ENCODE measurements at places on chromosomes 12 and 14. TPM values are rescaled to one million over a fixed set of nuclear protein-coding genes. Genes with fewer than 3 reads are reported as not detected.

DNA sequence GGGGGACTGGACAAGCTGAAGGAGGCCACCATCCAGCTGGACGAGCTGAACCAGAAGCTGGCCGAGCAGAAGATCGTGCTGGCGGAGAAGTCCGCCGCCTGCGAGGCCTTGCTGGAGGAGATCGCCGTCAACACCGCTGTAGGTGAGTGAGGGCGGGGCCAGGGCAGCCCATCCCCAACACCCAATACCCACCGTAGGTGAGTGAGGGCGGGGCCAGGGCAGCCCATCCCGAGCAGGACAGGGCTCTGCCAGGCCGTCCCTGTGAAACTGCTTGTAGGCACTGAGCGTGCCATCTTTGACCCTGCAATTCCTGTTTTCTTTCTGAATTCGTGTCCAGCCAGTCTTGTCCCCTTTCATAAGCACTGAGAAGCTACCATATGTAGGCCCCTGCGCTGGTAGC is 74.0 kb downstream of the CCDC92 start:
- peak; percentile 81 for DNase-seq

The PROX2 gene
- not detected for total RNA-seq

- DNase-seq = no peak
These were observed 1.9 kb downstream of the RNASE7 start for GRCh38 chr14:21043974-21044618.

GRCh38 chr14:51604073-51604472 is 47.6 kb upstream of the FRMD6 start:
- DNase-seq = no peak

The TAPBPL gene
- 1.4 TPM for total RNA-seq

- DNase-seq = no peak
These were observed 38.7 kb upstream of the NOVA1 start for GRCh38 chr14:26636561-26636960.

- no peak for DNase-seq
These were observed 472.8 kb upstream of the PRICKLE1 start for GRCh38 chr12:43062201-43062895.

The E2F7 gene
- total RNA-seq = 24.5 TPM

DNA sequence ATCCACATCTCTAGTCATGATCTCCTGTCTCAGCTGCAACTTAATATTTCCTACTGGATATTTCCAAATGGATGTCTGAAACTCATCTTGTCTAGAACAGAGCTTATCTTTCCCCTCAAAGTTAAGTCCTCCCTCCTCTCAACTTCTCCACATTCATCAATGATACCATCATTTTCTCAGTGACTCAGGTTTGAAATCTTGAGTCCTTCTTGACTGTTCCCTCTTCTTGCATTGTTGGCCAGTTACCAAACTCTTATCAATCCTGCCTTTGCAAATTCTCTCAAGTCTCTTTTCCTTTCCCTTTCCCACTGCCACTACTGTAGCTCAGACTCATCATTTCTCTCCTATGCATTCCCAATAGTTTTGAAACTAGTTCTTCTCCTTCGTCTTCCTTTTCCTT is 14.3 kb upstream of the CHURC1 start:
- DNase-seq = no peak

GRCh38 chr14:73526036-73526984 is 10.6 kb upstream of the ACOT1 start:
- no peak for DNase-seq

DNA sequence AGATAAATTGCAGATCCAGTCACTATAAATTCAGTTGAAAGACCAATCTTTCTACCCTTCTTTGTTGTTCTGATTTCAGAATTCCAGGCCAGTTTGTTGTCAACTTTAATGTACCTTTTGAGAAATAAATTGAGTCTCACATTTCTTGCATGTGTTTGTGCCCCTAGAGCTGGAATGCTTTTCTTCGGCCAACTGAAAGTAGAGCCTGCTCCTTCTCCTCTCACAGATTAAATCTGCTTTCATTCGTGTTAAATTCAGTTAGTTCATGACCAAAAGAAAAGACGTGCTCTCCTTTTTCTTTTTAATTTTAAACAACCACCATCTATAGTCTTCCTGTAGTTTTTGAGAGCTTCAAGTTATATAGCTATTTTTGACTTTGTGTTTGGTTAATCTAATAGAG is 22.9 kb downstream of the SOCS2 start:
- no peak for DNase-seq

- no peak for DNase-seq
These were observed 61.7 kb upstream of the PTHLH start for GRCh38 chr12:28034271-28034670.

DNA sequence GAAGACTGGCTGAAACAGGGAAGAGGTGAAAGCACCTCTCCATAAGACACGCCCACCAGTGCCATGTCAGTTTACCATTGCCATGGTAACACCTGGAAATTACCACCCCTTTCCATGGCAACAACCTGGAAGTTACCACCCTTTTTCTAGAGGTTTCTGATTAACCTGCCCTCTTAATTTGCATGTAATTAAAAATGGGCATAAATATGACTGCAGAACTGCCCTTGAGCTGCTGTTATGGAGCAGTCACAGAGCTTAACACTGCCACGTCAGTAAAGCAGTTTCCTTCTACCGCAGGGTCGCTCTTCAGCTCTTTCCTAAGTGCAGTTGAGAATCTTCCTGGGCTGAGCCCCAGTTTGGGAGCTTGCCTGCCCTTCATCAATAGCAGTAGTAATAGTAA is 55.2 kb downstream of the RASSF3 start:
- peak; percentile 61 for DNase-seq

- DNase-seq = no peak
These were observed 19.3 kb downstream of the SLC17A8 start for GRCh38 chr12:100376161-100376560.

DNA sequence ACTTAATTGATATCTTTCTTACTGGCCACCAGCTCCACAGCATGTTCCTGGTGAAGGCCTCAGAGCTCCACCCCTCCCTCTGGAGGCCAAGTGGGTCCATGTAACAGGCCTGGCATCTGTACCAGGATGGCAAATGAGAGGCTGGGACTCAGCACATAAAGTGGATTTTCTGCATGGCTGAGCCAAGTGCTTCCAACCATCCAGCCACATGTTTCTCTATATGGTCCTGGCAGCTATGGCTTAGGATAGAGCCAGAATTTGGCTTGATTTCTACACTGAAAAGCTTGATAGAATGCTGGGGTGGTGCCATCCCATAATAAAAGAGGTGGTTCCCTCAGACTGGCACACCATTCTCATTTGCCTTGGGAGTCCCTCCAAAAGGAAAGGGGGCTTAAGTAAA is 94.1 kb downstream of the PAX9 start:
- no peak for DNase-seq

The BDKRB1 gene
- total RNA-seq = not detected

GRCh38 chr12:121806546-121807423 is 3.0 kb downstream of the SETD1B start:
- no peak for DNase-seq

DNA sequence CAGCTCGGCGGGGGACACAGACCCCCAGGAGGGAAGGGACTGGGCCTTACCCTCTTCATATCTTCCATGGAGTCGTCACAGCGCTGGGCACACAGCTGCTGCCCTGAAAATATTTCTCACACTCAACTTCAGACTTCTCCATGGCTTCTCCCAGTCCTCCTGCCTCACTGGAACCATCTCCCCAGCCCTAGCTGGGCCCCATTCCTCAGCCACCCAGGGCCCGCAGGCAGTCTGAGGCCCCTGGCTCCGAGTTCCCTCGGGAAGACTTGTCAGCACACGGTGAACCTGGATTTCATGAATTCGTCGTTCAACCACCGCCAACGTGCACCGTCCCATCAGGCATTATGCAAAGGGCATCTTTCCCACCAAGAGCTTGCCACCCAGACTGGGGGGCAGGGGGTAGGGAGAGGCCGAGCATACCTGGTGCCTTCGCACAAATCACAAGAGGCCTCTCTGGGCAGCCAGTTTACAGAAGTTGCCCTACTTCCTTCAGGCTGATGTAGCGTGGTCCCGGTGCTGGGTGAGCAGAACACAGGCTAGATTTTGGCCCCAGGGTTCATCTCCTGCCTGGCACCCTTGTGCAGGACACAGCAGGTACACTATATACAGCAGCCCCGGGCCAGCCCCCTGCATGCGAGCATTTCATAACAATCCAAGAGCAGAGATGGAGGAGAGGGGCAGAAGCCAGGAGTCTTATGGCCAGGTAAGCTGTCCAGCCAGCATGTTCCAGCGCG is 44.2 kb downstream of the LTBP2 start:
- DNase-seq = no peak

Data from H9 (cell line).